ENCODE measurements at places on chromosomes 12 and 14. TPM values are rescaled to one million over a fixed set of nuclear protein-coding genes. Genes with fewer than 3 reads are reported as not detected.

- DNase-seq, result no peak
- no peak overlapping the region for H3K27ac ChIP-seq
- no peak overlapping the region for H3K4me3 ChIP-seq
These were observed 1490.8 kb upstream of the TMEM132C start for GRCh38 chr12:126776026-126776655.

VWF gene
- 0.09 TPM for total RNA-seq

TAS2R10 gene
- 0.26 TPM for total RNA-seq

DNA sequence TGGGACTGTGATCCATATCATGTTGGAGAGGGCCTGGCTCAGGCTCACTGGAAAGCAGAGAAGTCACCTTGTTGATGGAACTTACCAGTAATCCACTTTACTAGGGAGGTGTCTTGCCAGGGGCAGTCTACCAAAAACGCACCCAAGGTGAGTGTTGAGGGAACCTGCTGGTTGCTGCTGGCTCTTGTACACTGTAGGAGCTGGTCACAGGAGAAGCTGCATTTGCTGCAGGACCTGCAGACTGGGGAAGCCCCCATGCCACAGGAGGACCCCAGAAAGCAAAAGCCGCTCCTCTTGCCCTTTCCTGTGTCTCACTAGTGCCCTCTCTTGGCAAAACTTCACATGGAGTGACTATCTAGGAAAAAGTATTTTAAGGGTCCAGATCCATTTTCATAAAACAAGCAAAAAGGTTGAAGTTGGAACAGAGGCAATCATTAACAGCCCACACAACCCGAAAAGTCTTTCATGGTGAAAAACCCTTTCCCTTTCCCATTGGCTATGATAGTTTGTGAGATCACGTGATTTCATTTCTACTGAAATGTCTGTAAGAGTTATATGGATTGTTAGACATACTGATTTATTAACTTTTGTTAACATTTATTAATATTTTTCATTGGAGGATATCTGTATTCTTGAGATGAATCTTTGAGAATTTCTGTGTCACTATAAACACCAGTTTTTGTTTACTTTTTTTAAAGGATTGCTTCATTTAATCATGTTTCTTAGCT, 59.2 kb downstream of the RASSF8 start:
- no peaks in the 10 kb centered on the region for H3K36me3 ChIP-seq
- H3K27ac ChIP-seq, result no peak overlapping the region
- DNase-seq, result peak; percentile 66
- peaks cover 23% of the 10 kb centered on the region for H3K27me3 ChIP-seq
- no peak overlapping the region for H3K4me3 ChIP-seq
- H3K4me1 ChIP-seq, result no peaks in the 10 kb centered on the region

TOMM20L gene
- not detected for total RNA-seq

- H3K36me3 ChIP-seq, result no peaks in the 10 kb centered on the region
- no peak for DNase-seq
- no peak overlapping the region for H3K4me3 ChIP-seq
- H3K27me3 ChIP-seq, result no peaks in the 10 kb centered on the region
- H3K27ac ChIP-seq, result no peak overlapping the region
These were observed 29.5 kb upstream of the HIGD1C start for GRCh38 chr12:50922820-50923219.

- H3K27me3 ChIP-seq, result peaks cover 6% of the 10 kb centered on the region
- DNase-seq, result no peak
- no peak overlapping the region for H3K4me3 ChIP-seq
- H3K27ac ChIP-seq, result no peak overlapping the region
These were observed 96.6 kb upstream of the G2E3 start for GRCh38 chr14:30462358-30462757.

DNA sequence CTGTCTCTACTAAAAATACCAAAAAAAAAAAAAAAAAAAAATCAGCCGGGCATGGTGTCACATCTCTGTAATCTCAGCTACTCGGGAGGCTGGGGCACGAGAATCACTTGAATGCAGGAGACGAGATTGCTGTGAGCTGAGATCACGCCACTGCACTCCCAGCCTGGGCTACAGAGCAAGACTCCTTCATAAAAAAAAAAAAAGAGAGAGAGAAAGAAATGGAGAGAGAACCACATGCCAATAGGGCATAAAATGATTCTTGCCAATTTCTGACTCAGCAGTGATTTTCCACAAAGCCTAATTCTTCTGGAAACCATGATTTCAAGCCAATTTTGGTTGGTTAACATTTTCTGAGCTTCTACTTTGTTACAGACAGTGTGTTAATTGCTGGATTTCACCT, 250.4 kb upstream of the SEL1L start:
- H3K4me1 ChIP-seq, result no peaks in the 10 kb centered on the region
- DNase-seq, result no peak
- no peaks in the 10 kb centered on the region for H3K27me3 ChIP-seq
- no peak overlapping the region for H3K4me3 ChIP-seq
- no peak overlapping the region for H3K27ac ChIP-seq
- H3K36me3 ChIP-seq, result no peaks in the 10 kb centered on the region

- peaks cover 22% of the 10 kb centered on the region for H3K4me1 ChIP-seq
- H3K4me3 ChIP-seq, result peak overlapping the region; percentile 56
- peaks cover 91% of the 10 kb centered on the region for H3K27me3 ChIP-seq
These were observed 1.1 kb upstream of the HOXC4 start for GRCh38 chr12:54052438-54053002.

GRCh38 chr12:114686773-114687500, 3.0 kb upstream of the TBX3 start:
- H3K36me3 ChIP-seq, result peaks cover 8% of the 10 kb centered on the region
- H3K27me3 ChIP-seq, result peaks cover 92% of the 10 kb centered on the region
- no peak for DNase-seq
- no peak overlapping the region for H3K4me3 ChIP-seq
- peaks cover 10% of the 10 kb centered on the region for H3K4me1 ChIP-seq

GRCh38 chr14:78917462-78917861, 747.3 kb downstream of the NRXN3 start:
- no peaks in the 10 kb centered on the region for H3K36me3 ChIP-seq
- H3K27ac ChIP-seq, result no peak overlapping the region

DNA sequence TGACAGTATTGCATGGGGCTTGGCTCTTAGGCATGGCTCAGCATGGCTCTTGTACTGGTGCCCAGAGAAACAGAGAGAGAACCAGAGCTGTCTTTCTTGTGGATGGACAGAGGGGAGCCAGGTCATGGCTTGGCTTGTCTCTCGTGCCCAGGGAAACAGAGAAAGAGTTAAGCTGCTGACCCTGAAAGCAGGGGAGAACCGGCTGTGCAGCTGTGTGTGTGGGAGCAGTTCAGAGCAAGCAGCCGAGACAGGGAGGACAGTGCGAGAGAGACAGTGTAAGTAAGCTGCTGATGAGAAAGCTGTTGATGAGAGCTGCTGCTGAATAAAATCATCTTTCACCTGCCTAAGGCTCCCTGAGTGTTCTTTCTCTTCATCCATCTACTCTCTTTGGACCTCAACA, 61.3 kb upstream of the DDHD1 start:
- H3K36me3 ChIP-seq, result no peaks in the 10 kb centered on the region
- H3K27me3 ChIP-seq, result peaks cover 3% of the 10 kb centered on the region
- H3K27ac ChIP-seq, result no peak overlapping the region
- H3K4me1 ChIP-seq, result peaks cover 11% of the 10 kb centered on the region
- no peak overlapping the region for H3K4me3 ChIP-seq
- no peak for DNase-seq

GRCh38 chr12:19014240-19014639, 115.3 kb upstream of the PLEKHA5 start:
- H3K27ac ChIP-seq, result no peak overlapping the region
- H3K4me1 ChIP-seq, result no peaks in the 10 kb centered on the region
- no peaks in the 10 kb centered on the region for H3K27me3 ChIP-seq
- no peak for DNase-seq

DNA sequence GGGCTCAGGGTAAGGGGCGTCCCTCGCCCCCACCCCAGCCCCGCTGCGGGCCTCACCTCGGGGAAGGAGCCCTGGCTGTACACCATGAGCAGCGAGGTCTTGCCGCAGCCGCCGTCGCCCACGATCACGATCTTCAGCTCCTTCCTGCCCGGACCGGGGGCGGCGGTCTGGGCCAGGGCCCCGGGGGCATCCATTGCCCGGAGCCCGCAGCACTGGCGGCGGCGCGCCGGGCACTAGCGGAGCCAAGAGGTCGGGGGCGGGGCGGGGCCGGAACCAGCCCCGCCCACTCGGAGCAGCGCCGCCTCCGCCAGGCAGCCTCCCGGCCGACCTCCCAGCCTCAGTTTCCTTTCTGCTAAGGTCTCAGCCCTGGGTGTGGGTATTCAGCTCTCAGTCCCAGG, at the start of gene RHOF:
RHOF (minus strand) TSS at position 249 of the 398 bp plus-strand sequence; CDS start at position 194, 55 bp downstream.
- peak within 1 kb of the TSS; percentile 94 for H3K4me3 ChIP-seq
- no peak for DNase-seq
- peaks cover 54% of the 10 kb centered on the region for H3K4me1 ChIP-seq
- no peaks in the 10 kb centered on the region for H3K27me3 ChIP-seq

DNA sequence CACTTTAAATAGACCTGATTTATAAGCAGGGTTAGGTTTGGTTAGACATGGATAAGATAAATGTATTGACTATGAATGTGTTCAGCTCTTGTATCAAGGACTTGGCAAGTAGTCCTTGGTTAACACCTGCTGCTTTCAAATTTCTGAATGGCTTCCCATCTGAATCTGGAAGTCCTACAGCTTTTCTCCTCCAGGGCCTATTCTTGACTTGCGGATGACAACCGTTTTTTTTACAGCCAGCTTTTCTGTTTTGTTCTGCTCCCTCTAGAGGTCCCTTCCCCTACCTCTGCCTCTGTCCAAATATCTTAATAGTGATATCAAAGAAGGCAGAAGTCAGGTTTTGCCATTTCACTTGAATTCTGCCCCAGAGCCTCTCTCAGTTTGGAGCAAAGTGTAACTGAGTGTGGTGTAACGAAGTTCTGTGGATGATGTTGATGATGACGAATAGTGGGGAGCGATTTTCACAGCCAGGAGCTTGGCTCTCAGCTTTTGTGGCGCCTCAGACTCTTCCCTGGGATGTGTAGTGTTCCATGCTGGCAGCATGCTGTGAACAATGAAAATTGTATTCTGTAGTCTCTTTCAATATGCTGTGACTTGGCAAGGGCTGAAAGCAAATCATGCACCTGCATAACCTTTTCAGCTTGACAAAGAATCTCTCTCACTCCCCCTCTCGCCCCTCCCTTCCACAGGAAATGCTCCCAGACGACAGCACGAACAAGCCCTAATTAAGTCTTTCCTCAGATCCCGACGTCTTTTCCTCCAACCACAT, 5.0 kb upstream of the SLC4A8 start:
- no peaks in the 10 kb centered on the region for H3K36me3 ChIP-seq
- peaks cover 11% of the 10 kb centered on the region for H3K27me3 ChIP-seq
- no peak overlapping the region for H3K27ac ChIP-seq
- DNase-seq, result no peak

CD69 gene
- total RNA-seq, result 111 TPM
